Heart right ventricle (tissue), 16 donors: ENCODE measurements at places on chromosomes 1 and 21. TPM values are rescaled to one million over a fixed set of nuclear protein-coding genes. Genes with fewer than 3 reads are reported as not detected.

- no peak for DNase-seq
These were observed 18.0 kb downstream of the AGPAT3 start for GRCh38 chr21:43882952-43883545.

DNA sequence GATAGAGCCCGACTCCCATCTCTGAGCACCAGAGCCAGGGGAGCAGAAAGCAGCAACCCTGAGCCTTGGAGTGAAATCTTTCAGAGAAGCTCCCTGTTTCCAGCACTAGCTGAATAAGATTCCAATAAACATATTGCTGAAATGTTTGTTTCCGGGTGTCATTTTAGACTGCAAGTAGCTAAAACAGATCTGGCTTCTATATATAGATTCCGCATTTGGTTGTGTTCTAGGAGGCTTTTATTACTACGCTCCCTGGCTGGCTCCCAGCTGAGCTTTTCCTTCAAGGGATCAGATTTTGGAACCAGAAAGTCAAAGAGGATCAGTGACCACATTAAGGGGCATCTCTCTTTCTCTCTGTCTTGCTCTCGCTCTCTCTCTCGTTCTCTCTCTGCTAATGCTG lies 88.2 kb downstream of the PAPPA2 start:
- no peak for DNase-seq

DNA sequence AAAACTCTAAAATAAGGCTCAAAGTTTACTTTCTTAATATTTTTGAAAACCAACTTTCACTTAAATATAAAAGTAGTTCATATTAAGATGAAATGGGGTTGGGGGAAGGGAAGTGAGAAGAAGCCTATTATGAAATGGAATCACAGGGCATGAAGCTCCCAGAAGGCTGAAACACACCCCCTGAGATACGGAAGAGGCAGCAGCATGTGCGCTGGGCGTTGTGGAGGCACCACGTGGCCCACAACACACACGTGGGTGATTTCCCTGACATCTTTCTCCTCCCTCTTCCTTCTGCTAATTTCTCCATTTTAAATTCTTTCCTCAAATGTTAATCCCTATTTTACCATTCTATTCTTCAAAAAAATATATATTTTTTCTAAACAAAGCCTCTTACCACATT lies 35.6 kb upstream of the SEC16B start:
- no peak for DNase-seq

DNA sequence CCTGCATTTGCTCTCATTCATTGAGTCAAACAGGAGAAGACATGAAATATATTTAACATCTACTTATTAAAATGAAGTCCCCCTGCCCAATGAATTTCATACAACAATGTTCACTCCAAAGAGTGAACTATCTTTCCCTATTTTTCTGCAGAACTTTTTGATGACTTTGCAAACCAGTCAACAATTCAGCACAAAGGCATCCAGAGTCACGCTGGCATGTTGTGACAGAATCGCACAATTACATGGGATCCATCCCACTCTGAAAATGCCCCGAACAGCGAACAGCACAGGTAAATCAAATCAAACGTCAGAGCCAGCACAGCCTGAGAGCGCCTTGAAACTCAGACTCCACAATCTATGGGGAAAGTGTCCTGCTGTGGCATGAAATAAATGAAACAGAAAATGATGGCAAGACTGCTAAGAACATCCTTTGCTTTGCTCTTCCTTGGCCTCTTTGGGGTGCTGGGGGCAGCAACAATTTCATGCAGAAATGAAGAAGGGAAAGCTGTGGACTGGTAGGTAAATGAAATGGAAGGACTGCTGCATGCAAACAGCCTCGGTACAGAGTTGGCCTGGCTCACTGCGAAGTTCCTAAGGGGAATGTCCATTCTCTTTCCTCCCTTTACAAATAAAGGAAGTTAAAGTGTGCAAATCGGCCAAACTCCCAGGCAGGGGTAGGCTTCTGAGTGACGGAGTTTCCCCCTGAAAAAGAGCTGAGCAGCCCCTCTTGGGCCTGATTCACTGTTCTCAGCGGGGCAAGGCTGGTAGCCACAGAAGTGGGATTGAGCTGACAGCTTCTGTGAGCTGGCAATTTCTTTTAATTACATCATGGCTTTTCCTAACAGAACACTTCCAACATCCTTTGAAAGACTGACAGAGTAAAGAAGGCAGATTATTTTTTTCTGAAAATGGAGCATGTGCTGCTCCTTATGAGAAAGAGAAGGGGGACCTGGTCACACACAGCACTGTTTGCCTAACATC lies at the start of gene DNASE2B:
Gene DNASE2B, plus strand, starts transcription at position 310 of the 981 bp plus-strand sequence. Its CDS starts 81 bp downstream, at position 391.
- no peak for DNase-seq

DNA sequence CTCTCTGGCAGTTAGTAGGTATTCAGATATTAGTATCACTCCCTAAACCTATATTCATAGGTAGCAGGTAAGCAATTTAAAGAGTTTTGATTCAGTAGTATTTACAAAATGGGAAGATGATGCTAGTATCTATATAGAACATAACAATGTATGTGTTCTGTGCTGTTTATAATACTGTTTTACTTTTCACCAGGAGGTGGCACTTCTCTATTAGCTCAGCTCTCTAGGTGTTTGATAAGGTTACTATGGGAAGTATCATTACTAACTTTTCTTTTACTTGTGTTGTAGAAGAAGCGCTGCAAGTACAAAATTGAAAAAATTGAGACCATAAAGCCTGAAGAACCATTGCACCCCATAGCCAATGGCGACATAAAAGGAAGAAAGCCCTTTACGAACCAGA lies 49.4 kb upstream of the FASLG start:
- no peak for DNase-seq

DNA sequence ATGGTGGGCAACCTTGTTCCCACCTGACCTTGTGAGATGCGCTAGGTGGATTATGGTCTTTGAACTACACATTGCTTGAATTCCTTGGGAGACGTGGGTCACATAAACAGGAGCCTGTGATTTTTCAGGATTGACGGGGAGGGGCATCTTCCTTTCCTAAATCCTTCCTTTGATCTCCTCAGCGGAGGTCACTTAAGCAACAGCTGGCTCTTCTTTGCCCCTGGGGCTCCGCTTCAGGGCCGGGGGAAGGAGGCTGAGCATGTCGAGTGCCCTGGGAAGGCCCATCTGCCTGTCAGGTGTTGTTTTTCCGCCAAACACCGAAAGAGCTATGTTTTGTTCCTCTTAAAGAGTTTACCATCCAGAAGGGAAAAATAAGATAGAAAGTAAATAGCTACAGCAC lies 40.6 kb downstream of the KIF26B start:
- DNase-seq = no peak

GRCh38 chr1:8127171-8127641 lies 101.1 kb upstream of the ERRFI1 start:
- no peak for DNase-seq

- no peak for DNase-seq
These were observed 491 bp upstream of the RAP1A start for GRCh38 chr1:111618961-111619634.

- no peak for DNase-seq
These were observed 25.3 kb downstream of the SLC27A3 start for GRCh38 chr1:153800516-153800915.

- DNase-seq = peak; percentile 72
These were observed 1.1 kb upstream of the GUCA2A start for GRCh38 chr1:42165511-42166210.

- no peak for DNase-seq
These were observed 16.8 kb downstream of the VPS13D start for GRCh38 chr1:12246584-12246983.

Gene NCMAP
- 0.09 TPM for total RNA-seq

Gene MXRA8
- 11.1 TPM for total RNA-seq

Gene TMPRSS3
- not detected for total RNA-seq

Gene ZMYM1
- 6.2 TPM for total RNA-seq

Gene AGT
- total RNA-seq = 80.0 TPM

Gene AIM2
- total RNA-seq = not detected

Gene NBPF12
- total RNA-seq = 4.9 TPM

Gene C1orf185
- not detected for total RNA-seq

Gene SPATA21
- not detected for total RNA-seq

Gene FCMR
- total RNA-seq = 1.3 TPM

Gene UTS2
- not detected for total RNA-seq
